ENCODE measurements at places on chromosomes 4 and X.
A peak's percentile ranks its signal among the peaks of the same experiment; 100 is the strongest.

GRCh38 chrX:150697641-150698040 is 4.4 kb downstream of the MTMR1 start:
- DNase-seq: no peak

DNA sequence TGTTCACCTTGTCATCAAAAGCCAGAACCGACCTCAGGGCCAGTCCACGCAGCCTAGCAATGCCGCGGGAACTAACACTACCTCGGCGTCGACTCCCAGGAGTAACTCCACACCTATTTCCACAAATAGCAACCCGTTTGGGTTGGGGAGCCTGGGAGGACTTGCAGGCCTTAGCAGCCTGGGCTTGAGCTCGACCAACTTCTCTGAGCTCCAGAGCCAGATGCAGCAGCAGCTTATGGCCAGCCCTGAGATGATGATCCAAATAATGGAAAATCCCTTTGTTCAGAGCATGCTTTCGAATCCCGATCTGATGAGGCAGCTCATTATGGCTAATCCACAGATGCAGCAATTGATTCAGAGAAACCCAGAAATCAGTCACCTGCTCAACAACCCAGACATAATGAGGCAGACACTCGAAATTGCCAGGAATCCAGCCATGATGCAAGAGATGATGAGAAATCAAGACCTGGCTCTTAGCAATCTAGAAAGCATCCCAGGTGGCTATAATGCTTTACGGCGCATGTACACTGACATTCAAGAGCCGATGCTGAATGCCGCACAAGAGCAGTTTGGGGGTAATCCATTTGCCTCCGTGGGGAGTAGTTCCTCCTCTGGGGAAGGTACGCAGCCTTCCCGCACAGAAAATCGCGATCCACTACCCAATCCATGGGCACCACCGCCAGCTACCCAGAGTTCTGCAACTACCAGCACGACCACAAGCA is 898 bp downstream of the UBQLN2 start:
- DNase-seq: peak; percentile 25

- DNase-seq: no peak
Observed at GRCh38 chr4:884896-885295, 47.2 kb downstream of the GAK start.

DNA sequence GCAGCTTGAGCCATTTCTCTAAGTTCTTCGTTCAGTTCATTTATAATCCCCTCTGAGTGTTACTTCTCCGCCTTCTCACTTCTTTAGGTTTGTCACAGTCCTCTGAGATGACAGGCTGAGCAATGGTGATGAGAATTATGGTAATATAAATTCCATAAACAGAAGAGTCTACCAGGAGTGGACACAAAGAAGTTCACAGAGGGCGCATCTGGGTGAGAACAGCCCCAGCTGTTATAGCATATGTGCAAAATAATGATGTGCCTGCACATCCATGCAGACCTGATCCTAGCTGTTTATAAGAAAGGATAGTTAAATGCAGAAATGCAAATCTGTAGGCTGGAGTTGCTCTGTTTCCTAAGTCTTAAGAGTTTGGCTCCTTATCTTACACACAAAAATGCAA is 377.5 kb downstream of the KCNIP4 start:
- DNase-seq: no peak

GRCh38 chr4:3701736-3702560 is 64.2 kb upstream of the ADRA2C start:
- no peak for DNase-seq

GRCh38 chr4:3107271-3107670 is 32.8 kb downstream of the HTT start:
- no peak for DNase-seq

GRCh38 chr4:181685911-181686310 is 557.3 kb upstream of the TENM3 start:
- DNase-seq: peak; percentile 78

- DNase-seq: no peak
Observed at GRCh38 chrX:38435130-38435529, 82.7 kb downstream of the OTC start.

DNA sequence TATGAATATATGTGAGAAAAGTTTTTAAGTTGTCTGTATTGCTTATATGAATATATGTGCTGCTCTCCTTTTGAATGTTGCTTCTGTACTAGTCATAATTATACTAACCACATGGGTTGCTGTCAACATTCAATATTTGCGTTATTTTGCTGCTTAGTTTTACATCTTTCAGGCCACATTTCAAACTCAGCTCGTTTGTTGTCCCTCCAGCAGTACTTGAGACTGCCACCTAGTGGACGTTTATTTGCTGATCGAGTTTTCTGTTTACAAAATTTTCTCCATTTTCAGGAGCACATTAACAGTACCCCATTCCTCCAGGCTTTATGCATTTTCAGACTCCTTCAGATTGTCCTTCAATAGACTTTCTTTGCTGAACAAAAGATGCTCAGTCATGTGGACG is 75.8 kb downstream of the NUDT11 start:
- peak; percentile 3 for DNase-seq

DNA sequence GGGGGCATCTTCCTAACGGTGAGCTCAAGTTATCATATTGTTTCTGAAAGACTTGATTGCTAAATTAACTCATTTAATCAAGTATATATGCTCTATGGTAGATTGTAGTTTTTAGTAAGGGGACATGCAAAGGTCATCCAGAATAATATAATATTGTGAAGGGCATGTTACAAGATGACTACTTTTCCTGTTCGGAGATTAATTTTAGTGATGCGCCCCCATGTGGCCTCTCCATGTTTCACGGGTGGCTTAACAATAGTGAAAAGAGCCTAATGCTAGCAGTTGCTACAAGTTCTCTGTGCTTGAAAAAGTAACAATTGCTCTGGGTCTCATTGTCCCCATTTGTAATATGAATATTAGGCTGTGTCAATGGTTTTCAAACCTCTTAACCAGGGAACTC is 12.2 kb downstream of the SMPX start:
- peak; percentile 4 for DNase-seq

- no peak for DNase-seq
Observed at GRCh38 chr4:141497627-141498026, 138.8 kb upstream of the IL15 start.

GRCh38 chr4:28350485-28350884 is 1489.8 kb downstream of the STIM2 start:
- no peak for DNase-seq
